ENCODE measurements at places on chromosomes 16 and 17. TPM values are rescaled to one million over a fixed set of nuclear protein-coding genes. Genes with fewer than 3 reads are reported as not detected.
A peak's percentile ranks its signal among the peaks of the same experiment; 100 is the strongest.

GRCh38 chr16:88938119-88938776, 38.8 kb downstream of the CBFA2T3 start:
- no peak for DNase-seq

- peak; percentile 18 for DNase-seq
Observed at GRCh38 chr17:58327363-58328194, 1.0 kb downstream of the TSPOAP1 start.

DNA sequence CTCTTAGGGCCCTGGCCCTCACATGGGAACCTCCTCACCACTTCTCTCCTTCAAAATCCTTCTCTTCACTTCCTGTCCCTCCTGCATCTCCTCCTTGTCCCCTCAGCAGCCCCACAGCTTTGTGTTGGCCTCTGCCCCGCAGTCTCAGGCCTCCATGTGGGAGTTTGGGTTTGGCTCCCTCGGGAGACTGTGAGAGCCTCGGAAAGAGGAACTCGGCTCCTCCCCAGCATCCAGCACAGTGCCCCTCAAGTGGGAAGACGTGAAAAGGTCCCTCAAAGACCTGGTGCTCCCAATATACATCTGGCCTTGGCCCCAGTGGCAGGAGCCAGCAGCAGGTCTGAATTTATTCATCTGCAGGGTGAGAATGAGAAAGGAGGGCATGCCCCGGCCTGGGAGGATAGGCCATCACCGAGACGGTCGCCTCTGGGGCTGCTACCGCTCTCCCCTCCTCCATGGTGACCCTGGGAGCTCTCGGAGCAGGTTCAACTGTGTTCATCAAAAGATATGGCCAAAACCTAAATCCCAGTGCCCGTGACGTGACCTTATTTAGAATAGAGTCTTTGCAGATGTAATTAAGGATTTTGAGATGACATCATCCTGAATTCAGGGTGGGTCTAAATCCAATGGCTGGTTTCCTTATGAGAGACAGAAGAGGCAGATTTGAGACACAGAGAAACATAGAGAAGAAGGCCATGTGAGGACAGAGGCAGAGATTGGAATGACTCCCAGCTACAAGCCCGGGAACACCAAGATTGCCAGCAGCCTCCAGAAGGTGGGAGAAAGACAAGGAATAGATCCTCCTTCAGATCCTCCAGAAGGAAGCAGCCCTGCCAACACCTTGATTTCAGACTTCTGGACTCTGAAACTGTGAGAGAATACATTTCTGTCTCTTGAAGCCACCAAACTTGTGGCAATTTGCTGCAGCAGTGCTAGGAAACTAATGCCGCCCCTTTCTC, 135.1 kb downstream of the MRM1 start:
- DNase-seq: no peak

DNA sequence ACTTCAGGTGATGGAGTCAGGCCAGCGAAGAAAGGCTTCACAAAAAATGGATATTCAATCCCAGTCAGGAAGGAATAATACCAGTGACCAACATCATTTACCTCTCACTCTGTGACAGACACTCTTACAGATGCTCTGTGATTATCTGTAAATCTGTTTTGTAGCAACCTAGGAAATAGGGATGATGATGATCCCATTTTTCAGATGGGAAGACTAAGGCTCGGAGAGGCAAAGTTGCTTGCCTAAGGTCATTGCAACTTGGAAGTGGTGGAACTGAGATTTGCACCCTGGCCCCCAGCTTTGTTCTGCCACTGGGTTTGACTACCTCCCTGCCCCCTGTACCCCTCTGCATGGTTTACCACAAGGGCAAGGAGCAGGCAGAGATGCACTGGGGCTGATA, 14.1 kb upstream of the WSCD1 start:
- DNase-seq: no peak

ITGA2B gene
- total RNA-seq: 0.26 TPM
